RCC 7860 (cell line): ENCODE measurements at places on chromosomes 3 and 15.

DNA sequence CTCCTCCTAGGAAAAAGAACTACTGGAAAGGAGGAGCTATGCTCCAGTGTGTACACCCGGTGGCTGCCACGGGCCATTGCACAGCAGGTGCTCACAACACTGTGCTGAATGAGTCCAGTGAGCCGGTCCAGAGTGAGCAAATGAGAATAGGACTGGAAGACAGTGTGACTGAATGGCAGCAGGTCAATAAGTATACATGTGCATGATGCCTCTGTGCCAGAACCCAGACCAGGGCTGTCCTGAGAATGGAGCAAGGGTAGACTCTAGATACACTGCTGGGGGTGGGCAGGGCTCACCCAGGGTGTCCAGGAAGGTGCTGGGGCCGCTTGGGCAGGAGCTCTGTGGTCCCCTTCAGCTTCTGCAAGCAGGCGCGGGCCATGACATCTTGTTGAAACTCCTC, 8.3 kb downstream of the POLG start:
- no peak for DNase-seq

DNA sequence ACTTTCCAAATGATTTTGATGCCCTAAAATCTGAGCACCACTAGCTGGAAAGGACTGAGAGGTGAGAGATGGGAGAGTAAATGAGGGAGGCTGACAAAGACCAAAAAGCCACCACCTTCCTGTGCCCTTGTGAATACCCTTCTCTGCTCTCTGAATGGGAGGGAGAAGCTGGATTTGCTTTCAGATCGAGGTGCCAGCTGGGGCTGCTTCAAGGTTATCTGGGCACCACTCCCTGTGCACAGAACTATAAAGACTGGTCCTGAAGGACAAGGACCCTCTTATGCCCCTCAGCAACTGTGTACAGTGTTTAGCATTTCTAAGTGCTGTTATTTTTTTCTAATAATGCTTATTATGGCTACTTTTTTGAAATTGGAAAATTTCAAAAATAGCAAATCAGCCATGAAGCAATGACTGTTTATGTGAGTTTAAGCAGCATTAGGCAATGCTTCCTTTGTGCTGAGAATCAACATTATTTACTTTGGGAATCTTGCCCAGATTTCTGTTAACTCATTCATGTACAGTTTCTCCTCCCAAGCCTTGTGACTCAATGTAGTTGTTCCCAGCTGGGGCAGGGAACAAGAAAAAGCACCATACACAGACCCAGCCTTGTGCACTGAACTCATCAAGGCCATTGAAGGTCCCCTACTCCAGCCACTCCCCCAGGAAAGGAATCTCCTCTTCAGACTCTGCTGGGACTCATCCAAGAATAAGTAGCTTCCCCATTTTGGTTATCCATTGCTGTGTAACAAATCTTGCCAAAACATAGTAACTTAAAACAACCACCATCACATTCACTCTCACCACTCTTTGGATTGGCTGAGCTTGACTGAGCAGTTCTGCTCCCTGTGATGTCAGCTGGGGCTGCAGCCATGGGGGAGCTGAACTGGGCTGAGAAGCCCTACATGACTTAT, 37.3 kb upstream of the CDV3 start:
- DNase-seq, result peak; percentile 78

DNA sequence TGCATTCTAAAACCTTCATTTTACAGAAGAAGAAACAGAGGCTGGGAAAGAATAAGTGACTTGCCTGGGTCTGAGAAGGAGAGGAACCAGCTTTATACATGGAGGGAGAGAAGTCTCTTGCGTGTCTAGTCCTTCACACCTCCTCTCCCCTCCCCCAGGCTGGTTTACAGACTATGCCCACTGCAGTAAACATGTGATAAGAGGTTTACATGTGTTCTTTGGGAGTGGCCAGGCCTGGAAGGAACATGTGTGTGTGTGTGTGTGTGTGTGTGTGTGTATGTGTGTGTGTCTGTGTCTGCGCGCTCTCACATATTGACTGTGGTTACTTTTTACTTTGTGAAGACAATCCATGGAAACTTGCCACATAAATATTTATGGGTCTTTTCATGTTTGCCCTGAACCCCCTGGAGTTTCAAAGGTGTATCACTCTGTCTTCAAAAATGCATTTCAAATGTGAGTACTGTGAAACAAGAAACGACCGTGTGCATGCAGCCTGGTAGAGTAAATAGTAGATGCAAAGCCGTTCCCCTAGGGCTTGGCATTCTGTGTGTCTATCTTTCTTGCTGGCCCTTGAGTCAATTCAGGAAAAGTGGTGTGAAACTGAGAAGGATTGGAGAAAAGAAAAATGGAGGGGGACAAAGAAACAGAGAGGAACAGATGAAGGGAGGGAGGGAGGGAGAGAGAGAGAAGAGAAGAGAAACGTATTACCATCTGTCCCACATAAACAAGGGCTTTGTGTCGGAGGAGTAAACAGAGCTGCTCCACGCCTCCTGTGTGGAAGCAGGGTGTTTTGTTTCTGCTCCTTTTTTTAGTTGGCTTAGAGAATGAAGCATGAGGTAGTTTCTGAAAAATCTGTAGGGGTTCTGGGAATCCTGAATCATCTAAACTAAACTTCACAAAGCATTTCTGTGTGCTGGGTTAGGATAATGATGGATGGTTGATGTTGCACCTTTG, 51.7 kb downstream of the CLDN11 start:
- no peak for DNase-seq

- no peak for DNase-seq
Observed at GRCh38 chr15:93716615-93717231, 514.6 kb upstream of the MCTP2 start.

GRCh38 chr3:181700168-181701087, 11.3 kb upstream of the SOX2 start:
- DNase-seq, result peak; percentile 39

DNA sequence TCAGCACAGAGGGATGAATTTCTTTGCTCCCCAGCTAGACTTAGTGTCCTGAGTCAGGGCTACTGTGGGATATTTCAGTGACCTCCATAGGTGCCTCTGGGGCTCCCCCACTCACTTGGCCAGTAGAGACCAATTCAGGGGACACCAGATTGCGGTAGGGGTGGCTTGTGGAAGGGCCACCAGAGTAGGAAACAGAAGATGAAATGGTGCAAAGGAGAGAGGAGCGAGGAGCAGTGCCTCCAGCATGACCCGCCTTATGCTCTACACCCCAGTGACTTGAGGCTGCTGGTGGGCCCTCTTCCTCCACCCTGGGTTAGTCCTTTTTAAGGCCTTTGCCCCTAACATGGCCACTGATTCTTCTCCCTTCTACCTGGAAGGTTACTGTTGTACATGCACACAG, 2.5 kb downstream of the AEN start:
- no peak for DNase-seq

DNA sequence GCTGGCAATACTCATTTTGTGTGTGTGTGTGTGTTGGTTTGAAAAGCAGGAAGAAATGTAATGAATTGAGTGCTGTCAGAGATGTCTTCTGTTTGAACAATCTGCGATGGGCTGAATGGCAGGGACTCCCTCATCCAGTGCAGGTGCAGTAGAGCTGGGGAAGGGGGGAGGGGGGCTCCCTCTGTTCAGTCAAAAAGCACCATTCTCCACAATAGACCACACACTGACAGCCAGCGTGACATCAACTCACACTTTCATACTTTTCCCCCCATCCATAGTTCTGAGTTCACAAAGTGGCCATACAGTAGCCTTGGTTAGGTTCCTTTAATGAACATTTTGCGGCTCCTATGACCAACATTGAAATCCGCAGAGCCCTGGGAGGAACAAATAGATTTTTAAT, 10.4 kb downstream of the SOX2 start:
- DNase-seq, result no peak

- DNase-seq, result peak; percentile 57
Observed at GRCh38 chr15:60520825-60521368, 42.0 kb upstream of the ICE2 start.

DNA sequence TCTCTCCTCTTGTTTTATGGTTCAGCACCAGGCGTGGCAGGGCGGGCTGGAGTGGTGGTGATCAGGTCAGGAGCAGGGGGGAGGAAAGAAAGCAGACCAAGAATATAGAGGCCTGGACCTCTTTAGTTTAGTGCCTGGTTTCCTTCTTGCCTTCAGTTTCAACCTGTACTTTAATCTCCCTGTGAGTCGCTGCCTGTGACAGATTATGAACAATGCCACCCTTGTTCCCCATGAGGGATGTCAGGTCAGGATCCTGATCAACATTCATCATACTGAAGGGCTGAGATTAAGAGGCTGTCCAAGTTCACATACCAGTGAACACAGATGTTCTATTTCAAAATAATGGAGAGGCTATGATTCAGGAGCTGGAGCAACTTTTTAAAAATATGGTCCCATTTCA, 11.4 kb downstream of the ENTPD3 start:
- DNase-seq, result no peak
